Suprapubic skin (tissue), 4 donors: ENCODE measurements at places on chromosomes 6 and 20.

DNA sequence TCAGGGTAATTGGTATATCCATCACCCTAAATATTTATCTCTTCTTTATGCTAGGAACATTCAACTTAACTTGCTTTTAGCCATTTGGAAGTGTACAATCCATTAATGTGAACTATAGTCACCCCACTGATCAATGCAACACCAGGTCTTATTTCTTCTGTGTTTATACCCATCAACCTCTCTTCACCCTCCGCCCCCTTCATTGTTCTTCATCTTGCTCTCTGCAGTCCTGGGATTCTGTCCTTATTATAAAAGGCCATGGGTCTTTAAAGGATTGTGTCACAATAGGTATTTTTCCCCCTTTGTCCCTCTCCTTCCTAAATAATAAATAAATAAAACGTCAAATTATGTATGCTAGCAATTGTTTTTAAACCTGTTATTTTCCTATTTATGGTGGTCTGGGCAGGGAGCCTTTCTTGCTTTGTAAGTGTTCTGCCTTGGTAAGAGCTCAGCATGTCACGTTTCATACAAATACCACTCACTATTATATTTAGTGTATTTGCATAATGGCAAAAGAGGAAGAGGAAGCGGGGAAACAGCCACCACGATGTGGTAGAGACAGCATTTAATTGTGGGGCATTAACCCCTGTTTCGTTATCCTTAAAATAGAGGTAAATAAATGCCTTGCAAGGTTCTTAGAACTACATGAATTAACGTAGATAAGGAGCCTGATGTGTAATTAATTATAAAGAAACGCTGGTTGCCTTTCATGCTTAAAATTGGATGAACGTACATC lies 1.9 kb downstream of the ABRACL start:
- DNase-seq: no peak

DNA sequence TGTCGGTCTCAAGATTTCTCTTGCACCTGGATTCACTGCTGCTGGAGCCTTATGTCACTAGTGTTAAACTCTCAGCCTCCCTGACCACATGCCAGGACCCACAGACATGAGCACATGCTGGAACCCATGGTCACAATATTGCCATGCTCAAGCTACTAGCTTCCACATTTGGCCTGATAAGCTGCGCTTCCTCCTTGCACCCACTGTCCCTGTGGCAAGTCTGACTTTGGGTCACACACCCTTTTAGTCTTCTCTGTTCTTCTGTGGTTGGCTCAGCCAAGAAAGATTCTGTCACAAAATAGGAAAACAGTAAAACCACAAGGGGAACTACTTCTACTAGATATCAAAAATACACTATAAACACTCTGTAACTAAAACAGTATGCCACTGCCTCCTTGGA lies 68.9 kb upstream of the HDAC2 start:
- DNase-seq: no peak

DNA sequence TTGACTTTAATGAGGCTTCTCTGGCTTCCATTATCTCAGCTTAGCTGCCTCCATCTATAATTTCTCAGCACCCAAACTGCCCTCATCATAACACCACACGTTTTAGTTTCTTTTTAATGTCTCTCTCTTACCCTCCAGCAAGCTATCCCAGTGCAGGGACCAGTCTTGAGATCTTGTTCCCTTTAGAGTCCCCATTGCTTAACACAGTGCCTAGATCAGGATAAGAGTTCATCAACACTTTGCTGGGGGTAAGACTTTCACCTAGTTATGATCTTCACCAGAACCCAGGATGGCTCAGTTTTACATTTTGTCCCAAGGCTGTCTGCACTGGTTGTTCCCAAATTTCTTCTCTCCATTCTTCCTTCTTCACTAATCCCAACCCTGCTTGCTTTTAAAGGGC lies 126.1 kb downstream of the OR2B2 start:
- DNase-seq: no peak

DNA sequence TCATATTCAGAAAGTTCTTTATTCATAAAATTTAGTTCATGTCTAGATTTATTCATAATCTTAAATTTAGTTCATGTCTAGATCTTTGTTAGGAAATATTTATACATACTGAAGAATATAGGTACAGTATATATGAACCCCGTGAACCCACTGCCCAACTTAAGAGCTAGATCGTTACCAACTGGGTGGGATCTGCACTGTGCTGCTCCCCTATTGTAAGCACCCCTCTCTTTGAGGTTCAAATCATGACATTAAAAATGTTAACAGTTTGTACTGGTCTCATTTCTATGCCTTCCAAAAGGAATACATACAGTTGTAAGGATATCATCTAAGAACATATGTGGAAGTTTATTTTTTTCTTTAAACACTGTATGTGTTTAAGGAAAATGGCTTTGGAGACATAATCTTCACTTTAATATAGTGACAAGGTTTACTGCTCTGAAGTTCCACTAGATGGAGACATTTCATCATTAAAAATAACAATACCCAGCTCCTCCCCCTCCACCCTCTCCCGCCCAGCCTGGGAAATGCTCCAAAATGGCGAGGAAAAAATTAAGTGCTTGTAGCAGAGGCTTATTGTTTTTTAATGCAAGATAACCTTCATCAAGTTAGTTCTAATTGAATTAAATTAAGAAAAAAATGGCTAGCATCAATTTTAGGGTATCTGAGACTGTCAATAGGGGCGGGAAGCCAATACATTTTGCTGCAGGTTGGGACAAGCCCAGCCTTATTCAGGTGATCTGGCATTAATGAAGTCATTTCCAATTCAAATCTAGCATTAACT lies 104.1 kb upstream of the TRAF3IP2 start:
- no peak for DNase-seq

DNA sequence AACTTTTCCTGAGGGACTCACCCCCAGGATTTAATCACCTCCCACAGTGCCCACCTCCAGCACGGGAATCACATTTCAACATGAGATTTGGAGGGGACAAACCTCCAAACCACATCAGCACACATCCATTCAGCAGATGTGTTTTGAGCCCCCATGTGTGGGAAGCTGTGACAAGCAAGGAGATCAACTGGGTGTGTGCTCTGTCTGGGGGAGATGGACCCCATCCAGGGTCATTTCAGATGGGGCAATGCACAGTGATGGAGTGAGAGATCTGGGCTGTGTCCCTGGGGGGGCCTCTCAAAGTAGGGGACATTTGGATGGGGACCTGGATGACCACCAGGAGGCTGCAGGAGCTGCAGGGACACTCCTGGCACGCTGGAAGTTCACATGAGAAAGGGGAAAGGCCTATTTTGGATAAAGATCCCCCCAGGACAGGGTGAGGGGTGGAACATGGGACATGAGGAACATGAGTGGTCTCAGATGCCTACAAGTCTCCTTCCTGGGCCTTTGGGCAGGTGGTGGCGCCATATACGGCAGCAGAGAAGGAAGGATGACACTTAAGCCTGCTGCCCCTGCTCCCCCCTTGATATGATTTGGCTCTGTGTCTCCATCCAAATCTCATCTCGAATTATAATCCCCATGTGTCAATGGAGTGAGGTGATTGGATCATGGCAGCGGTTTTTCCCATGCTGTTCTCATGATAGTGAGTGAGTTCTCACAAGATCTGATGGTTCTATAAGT lies 49.6 kb downstream of the SLC2A10 start:
- DNase-seq: no peak

DNA sequence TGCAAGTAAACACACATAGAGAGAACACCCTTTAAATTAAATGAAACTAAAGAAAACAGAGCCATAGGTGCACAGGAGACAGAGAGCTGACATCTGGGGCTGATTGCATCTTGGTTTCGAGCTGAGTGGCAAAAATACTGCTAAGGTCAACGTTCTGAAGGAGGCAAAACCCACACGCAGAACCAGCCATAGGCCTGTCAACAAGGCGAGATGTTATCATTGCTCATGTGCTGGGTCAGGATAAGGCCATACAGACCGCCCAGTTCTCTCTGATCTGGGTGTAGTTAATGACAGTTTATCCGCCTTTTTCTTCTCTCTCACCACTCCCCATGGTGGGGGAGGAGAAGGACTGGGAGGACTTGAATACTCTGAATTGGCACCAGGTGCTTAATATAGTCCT lies 4.5 kb upstream of the FAM110A start:
- DNase-seq: no peak

- DNase-seq: no peak
Observed at GRCh38 chr6:16741112-16742016, 19.9 kb downstream of the ATXN1 start.

- DNase-seq: no peak
Observed at GRCh38 chr6:109291902-109292301, 90.4 kb downstream of the CD164 start.

- DNase-seq: peak; percentile 85
Observed at GRCh38 chr6:137313928-137314855, 95.0 kb upstream of the IFNGR1 start.

DNA sequence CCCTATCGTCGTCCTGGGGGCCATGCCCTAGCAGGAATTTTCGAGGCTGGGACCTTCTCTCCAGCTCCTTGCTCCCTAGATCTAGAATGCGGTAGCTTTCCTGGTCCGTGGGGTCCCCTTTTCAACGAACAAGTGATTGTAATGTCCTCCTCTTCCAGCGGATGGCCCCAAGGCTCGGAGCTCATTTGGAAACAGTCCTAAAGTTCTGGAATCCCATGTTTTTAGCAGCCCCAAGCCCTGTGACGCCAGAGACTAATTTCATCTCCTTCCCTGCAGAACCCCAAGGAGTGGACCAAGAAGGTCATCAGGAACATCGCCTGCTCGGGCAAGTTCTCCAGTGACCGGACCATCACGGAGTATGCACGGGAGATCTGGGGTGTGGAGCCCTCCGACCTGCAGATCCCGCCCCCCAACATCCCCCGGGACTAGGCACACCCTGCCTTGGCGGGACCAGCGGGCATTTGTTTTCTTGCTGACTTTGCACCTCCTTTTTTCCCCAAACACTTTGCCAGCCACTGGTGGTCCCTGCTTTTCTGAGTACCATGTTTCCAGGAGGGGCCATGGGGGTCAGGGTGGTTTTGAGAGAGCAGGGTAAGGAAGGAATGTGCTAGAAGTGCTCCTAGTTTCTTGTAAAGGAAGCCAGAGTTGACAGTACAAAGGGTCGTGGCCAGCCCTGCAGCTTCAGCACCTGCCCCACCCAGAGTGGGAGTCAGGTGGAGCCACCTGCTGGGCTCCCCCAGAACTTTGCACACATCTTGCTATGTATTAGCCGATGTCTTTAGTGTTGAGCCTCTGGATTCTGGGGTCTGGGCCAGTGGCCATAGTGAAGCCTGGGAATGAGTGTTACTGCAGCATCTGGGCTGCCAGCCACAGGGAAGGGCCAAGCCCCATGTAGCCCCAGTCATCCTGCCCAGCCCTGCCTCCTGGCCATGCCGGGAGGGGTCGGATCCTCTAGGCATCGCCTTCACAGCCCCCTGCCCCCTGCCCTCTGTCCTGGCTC lies 48.5 kb downstream of the PYGB start:
- no peak for DNase-seq

DNA sequence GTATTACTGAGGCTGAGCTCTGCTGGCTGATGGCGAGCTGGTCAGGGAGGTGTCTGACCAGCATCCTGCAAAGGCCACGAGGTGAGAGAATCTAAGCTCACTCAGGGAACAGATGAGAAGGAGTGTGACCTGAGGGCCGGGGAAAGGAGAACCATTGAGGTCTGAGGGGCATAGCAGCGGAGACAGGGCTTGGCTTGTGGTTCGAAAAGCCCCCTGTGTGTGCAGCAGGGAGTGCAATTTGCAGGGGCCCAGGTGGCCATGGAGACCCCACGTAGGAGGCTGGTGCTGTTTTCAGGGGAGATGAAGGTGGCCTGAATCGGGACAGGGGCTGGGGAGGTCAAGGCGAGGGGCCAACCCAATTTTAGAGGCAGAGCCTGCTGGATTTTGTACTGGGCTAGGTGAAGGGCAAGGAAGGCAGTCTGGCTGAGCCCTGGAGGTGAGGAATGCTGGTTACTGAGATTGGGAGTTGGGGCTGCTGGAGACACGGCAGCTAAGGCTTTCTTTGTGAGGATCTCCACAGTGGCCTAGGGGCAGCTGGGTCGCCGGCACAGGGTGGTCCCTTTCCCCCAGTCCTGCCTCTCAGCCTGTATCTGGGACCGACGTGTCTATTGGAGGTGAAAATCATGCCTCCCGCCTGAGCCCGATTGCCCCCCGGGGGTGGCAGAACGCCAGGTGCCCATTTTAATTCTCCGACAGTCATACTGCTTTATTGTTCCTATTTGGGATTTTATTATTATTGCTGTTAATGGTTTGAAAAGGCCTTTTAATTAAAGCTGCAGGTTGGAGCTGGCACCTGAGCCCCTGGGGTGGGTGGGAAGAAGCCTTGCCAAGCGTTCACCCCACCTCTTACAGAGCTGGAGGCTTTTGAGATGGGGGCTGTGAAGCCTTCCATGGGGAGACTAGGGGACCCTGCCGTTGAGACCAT lies 28.4 kb downstream of the DLGAP4 start:
- no peak for DNase-seq

DNA sequence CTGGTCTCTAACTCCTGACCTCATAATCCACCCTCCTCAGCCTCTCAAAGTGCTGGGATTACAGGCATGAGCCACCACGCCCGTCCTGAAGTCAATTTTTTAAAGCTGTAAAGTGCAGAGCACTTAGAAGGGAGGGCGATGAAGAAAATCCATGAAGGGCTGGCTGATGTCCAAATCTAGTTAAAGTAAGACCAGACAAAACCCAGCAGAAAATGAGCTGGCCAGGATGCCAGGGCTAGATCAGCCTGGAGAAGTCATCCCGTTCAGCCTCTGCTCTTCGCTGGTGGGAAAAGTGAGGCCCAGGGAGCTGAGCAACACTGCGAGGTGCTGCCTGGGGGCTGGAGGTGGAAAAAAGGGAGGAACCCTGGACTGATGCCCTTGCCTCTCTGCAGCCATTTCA lies 3.1 kb downstream of the BPIFB4 start:
- no peak for DNase-seq

GRCh38 chr6:28884423-28885131 lies 39.2 kb downstream of the TRIM27 start:
- DNase-seq: no peak

- no peak for DNase-seq
Observed at GRCh38 chr6:4342407-4343137, 207.2 kb upstream of the ECI2 start.

DNA sequence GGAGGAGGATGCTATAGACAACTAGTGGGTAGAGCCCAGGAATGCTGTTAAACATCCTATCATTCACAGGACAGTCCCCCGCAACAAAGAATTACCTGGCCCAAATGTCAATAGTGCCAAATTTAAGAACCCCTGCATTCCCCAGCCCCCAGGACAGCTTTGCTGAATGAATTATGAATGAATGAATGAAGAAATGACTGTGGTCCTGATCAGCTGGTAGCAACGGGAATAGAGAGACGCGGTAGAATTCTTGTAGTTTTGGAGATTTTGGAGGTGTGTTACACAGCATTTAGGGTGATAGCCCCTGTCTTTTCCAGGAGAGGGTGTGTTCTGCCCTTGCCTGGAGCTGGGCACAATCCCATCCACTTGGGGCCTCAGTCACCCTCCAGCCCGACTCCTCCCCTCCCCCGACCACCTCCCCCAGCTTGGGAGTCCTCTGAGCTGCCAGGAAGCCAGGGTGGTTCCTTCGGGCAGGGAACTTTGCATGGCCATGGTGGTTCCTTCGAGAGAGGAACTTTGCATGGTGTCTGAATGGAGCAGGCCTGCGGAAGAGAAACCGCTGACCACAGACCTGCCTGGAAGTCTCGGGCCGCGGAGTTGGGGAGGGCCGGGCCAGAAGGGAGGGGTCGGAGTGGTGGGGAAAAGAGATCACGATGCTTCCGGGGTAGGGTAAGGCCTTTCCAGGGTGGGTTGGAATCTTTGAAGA lies 1.0 kb upstream of the HCK start:
- DNase-seq: no peak
